D721Med (cell line): ENCODE measurements at places on chromosomes 4 and X.
A peak's percentile ranks its signal among the peaks of the same experiment; 100 is the strongest.

GRCh38 chr4:4428966-4429875, 42.3 kb downstream of the NSG1 start:
- peak; percentile 74 for DNase-seq

- DNase-seq = no peak
These were observed 43.1 kb upstream of the RPS6KA3 start for GRCh38 chrX:20309806-20310205.

- DNase-seq = no peak
These were observed 1068.4 kb downstream of the ARAP2 start for GRCh38 chr4:35175894-35176293.

GRCh38 chrX:79524642-79525041, 157.5 kb upstream of the ITM2A start:
- no peak for DNase-seq

- DNase-seq = no peak
These were observed 73.9 kb upstream of the PLAC1 start for GRCh38 chrX:134732152-134732551.

DNA sequence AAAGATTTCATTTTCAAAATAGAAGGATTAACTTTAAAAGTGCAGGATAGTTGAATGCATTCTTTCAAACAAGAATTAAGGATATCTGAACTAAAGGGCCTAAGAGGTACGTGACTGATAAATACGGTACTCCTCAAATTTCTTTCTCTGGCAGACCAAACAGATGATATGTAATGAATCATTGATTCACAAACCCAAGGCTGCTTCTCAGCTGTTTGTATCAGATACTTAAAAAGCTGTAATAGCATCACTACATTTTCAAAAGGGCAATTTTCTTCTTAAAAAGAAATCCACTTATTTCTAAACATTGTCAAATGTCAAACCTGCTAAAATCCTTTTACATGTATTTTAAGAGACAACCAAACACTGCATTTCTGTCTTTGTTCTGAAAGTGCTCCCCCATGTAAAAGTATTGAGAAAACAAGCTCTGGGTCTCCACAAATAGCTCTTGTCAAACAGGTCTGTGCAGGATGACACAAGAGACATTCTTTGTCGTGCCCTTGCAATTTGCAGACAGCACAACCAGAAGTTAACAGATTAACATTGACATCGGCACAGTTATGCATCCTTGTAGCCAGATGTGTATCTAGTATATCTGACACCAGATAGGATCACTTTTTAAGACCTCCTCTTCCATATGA, 82.0 kb downstream of the MANBA start:
- DNase-seq = no peak

DNA sequence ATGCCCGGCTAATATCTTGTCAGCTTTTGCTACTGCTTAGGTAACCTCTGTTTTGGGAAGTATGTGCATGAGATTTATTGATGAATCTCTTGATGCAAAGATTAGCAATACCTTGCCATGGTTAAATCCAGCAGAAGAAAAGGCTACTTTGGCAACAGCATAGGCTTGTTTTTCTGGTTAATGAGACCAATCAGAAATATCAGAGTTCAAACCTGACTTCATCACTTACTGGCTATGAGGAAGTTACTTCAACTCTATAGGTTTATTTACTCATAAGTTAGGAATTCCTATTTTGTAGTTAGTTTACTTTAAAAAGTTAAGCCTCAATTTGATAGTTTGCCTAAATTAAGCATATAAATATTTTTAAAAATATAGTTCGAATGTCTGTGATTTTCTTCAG, 93.1 kb downstream of the PDLIM5 start:
- DNase-seq = no peak

GRCh38 chrX:78303086-78303485, 24.3 kb downstream of the CYSLTR1 start:
- DNase-seq = no peak

DNA sequence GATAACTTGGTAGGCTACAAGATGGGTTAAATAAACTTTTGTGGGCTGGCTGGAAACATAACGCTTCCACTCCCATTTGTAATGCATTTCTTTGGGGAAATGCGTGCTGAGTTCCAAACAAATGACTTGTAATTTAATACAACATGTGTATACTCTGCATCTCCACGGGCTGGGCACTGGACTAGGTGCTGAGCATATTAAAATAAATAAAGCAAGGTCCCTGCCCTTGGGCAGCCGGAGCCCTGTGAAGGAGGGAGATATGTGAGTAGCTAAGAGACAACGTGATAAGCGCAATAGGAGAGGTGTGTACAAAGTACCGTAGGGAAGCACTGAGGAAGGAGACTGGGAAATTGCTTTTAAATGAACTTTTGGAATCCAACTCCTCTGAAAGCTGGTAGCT, 147.2 kb upstream of the RBPJ start:
- DNase-seq = no peak

DNA sequence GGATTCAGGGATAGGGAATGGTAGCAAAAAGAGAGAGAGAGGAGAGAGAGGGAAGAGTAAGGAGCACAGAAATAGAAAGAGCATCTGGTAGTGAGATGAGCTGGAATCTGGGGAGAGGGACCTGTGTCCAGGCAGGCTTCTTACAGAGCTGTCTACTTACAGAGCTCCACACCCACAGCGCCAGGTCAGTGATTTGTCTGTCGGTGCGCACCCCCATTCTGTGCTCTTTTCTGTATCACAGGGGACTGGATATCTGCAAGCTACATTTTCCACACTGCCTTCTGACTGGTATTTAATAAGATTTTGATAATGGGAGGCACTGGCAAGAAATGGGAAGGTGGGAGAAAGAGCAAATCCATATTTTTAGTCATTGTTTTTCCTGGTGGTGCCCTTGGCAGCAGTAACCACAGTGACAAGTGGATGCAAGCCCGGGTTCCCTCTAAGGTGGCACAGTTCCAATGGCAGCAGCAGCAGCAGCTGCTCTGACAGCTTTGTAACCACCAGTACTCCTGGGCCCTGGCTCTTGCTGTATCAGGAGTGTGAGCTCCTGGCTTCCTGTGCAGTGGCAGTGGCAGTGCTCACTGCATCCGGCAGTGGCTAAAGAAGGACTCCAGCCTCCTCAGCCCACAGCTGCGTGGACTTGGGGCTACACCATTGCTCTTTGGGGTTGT, 300.5 kb downstream of the TRIML1 start:
- no peak for DNase-seq
